ENCODE measurements at places on chromosomes 4 and X. TPM values are rescaled to one million over a fixed set of nuclear protein-coding genes. Genes with fewer than 3 reads are reported as not detected.
A peak's percentile ranks its signal among the peaks of the same experiment; 100 is the strongest.

DNA sequence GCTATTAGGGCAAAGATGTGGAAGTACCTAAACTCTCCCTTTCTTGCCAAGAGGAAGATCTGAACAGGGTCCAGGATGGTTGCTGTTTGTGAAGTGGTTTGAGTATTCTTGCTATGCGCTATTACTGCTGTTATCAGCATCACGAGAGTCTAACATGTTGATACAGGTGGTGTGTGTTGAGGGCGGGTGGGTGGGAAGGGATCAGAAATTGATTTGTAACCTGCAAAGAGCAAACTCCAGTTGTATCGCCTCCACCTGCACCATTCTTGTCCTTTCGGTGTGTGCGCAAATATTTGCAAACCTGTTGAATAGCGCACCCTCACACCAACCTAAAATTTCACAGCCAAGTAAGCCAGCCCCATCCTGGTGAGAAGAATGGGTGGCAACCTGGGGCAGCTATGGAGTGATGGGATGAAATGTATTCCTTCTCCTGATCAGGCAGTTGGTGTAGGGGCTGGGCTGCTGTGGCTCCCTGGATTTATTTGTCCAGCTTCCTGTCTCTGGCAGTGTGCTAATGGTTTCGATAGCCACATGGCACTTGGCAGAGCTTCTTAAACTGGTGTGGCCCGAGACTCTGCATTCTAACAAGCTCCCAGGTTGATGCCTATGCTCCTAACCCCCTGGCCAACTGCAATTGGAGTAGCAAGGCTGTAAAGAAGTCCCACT lies 102.6 kb upstream of the SCML1 start:
- DNase-seq, result no peak

DNA sequence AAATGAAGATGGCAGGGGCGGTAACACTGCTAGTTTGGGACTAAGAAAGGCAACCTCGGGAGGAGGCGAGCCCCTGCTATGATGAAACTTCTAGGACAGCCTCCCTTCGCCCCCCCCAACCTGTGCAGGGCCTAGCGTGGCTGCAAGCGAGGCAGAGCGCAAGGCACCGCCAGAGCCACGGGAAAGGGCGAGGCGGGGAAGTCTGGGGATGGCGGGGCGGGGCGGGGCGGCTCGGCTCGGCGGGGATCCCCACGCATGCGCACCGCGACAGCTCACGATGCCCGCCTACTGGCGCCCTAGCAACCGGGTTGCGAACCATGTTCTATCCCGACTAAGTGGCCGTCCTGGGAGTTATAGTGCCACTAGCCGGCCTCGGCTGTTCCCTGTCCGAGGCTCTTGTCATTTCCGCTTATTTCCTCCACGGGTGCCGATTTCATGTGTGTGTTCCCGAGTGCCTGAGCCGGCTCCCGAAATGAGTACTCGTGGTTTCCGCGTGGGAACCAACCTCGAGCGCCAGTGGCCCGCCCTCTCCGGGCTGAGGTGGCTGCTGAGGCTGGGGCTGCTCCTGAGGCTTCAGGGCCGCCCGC lies 28.7 kb upstream of the RBMX start:
- DNase-seq, result peak; percentile 66

DNA sequence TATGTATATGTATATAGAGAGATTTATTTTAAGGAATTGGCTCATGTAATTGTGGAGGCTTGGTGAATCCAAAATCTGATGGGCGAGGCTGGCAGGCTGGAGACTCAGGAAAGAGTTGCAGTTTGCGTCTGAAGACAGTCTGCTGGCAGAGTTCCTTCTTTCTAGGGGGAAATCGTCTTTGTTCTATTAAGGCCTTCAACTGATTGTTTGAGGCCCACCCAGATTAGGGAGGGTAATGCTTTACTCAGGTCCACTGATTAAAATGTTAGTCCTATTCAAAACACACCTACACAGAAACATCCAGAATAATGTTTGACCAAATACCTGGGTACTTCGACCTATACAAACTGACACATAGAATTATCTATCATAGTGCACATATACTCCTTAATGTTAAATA lies 149.5 kb downstream of the NAA11 start:
- no peak for DNase-seq

DNA sequence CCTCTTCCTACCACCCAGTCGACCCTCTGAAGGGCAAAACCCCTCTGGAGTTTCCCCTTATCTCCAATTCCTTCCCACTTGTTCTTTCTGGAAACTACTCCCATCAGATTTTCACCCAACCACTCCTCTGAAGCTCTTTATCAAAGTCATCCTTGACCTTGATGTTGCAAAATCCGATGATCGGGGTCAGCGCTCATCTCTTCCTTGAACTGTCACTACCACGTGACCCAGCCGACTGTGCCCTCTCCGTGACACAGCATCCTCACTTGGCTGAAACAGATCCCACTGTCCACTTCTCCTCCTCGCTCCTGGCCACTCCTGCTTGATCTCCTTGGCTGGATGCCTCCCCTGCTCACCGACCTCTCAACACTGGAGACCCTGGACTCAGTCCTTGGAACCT lies 1.1 kb downstream of the CFAP99 start:
- DNase-seq, result no peak

DNA sequence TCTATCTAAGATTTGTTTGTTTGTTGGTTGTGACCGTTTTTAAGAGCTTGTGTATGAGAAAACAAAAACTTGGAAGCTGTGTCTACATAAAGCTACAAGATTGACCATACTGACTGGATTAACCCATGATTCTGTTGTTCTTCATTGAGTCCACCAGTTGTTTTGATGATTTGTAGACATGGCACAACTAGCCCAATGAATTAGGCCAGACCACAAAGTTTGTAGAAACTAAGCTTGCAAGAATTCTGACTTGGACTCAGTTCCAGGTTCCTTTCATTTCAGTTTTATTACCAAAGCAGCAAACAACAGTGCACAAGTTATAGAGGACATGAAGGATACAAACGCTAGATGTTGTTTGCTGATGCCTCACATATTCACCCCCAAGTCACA lies 119.3 kb downstream of the RASGEF1B start:
- no peak for DNase-seq

GRCh38 chr4:89492581-89493071 lies 185.0 kb upstream of the GPRIN3 start:
- no peak for DNase-seq

- no peak for DNase-seq
Measured at GRCh38 chr4:77788990-77789389, 30.2 kb downstream of the CNOT6L start.

GRCh38 chrX:20300822-20301221 lies 34.1 kb upstream of the RPS6KA3 start:
- peak; percentile 7 for DNase-seq

GRCh38 chrX:129655547-129656249 lies 942 bp upstream of the APLN start:
- no peak for DNase-seq

- DNase-seq, result no peak
Measured at GRCh38 chr4:12701384-12701783, 782.8 kb downstream of the RAB28 start.

- no peak for DNase-seq
Measured at GRCh38 chrX:19593690-19594089, 78.4 kb upstream of the MAP3K15 start.

- DNase-seq, result no peak
Measured at GRCh38 chr4:111937368-111937767, 207.9 kb upstream of the FAM241A start.

GRCh38 chr4:163693776-163694175 lies 199.3 kb downstream of the TMA16 start:
- no peak for DNase-seq

- no peak for DNase-seq
Measured at GRCh38 chrX:144612076-144612475, 635.2 kb upstream of the SPANXN1 start.

DNA sequence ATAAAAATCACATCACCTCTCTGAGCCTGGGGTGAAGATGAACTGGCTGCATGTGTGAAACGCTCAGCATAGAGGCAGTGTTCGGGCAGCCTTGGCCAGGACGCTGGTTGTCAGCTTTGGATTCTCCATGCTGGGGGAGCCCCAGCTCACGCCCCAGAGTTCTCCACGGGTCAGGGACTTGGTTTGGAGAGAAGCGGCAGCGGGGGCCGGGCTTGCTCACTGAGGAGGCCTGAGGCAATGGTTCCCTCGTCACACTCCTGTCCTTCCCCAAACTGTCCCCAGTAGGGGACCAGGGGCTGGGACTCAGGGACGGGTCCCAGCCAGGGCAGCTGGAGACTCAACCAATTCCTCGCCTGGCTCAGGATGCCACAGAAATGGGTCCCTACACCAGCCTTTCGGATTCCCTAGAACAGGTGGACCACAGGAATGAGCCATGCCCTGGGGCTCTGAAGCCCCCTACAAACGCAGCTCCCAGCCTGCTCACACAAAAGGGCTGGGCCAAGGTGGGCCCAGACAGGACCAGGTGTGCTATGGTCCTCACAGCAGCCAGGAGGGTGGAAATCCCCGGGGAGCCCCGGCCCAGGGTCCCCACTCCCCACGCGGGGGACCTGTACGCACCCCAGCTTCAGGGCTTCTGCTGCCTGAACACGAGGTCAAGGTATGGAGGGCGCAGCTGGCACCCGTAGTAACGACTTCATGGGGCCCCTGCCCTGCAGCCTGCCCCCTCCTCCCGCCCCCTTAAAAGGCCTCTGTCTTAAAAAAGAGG lies 1.4 kb downstream of the MXD4 start:
- DNase-seq, result no peak

GRCh38 chr4:125991398-125991797 lies 676.6 kb downstream of the FAT4 start:
- DNase-seq, result no peak

DNA sequence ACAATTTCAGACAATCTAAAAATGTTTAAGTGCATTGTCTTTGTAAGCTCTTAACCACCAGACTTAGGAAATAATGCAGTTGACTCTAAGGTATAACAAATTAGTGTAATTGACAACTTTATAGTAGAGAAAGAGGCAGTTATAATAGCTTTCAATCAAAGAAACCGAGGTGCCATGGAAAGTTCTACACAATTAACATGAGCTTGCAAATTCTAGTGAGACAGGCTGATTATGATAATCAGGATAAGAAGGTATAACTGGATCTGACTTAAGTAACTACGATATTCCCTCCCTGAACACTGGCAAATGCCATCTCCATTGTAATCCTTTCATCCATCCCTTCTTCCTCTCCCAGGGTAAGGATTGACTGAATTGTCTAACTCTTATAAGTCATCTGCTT lies 11.4 kb upstream of the KLHL5 start:
- no peak for DNase-seq

DNA sequence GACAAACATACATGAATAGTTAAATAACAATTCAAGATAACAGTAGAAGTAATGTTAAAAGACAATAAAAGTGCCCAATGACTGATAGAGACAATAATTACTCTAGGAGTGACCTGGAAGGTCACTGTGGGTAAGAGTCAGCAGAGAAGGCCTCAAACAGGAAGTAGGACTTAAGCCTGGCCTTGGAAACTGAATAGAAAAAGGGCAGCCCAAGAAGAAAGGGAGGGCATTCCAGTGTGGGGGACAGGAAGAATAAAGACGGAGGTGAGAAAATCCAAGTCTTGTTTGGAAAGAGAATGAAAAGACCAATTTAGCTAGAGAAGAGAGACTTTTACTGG lies 6.0 kb downstream of the P2RY4 start:
- DNase-seq, result no peak

DNA sequence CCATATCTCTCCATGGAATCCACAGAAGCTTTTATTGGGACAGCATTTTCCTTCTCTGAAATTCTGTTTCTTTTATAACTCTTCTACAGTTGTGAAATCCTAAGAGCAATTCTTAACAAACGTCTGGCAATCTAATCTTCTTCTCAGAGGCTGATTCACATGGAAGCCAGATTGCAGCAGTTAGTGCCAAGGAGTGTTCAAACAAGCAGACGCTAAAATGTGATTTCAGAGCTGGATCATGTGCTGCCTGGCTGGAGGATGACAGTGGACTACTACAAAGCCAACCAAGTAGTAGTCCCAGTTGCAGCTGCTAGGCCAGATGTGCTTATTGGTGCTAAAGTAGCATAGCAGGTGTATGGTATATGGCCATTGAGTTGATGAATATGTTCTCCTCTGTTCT lies 27.7 kb upstream of the GLRB start:
- DNase-seq, result no peak

GRCh38 chr4:168811786-168812651 lies 198.0 kb downstream of the CBR4 start:
- no peak for DNase-seq

DNA sequence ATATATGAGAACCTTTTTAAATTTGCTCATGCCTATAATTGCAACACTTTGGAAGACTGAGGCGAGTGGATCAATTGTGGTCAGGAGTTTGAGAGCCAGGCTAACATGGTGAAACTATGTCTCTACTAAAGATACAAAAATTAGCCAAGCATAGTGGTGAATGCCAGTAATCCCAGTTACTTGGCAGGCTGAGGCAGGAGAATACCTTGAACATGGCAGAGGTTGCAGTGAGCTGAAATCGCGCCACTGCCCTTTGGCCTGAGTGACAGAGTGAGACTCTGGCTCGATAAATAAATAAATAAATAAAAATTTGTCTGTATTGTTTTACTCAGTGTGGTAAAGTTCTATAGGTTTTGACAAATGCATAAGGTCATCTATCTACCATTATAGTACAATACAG lies 218.2 kb downstream of the ZC4H2 start:
- DNase-seq, result no peak

- no peak for DNase-seq
Measured at GRCh38 chrX:132875650-132876522, 82.5 kb downstream of the HS6ST2 start.

DNA sequence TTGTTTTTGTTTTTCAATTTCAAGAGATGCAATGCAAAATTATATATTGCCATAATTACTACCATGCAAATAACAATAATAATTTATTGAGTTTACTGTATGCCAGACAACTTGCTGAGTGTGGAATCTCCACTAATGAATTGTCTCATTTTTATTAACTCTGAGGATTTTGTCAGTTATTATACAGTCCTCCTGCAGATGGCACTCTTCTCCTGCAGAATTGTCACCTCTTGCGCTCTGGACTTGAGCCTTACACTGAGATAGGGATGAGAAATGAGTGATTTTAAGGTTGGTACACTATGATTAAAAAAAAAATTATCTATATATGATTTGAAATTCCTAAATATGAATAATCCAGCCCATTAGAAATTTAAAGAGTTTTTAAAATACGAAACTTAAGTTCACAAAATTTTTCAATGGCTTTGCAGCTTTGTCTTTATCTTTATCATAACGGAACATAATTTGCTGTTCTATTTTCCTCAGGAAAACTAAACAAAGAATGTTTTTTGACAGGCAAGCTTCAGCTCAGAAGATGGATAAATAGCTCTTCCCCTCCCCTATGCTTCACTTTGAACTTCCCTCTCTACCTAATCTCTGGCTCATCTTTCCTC lies 12.7 kb upstream of the PAQR3 start:
- DNase-seq, result no peak

The GPR119 gene
- total RNA-seq, result not detected

The GASK1B gene
- not detected for total RNA-seq

The ZNF732 gene
- total RNA-seq, result not detected

The TCP11X2 gene
- not detected for total RNA-seq

The GCNA gene
- total RNA-seq, result 3.5 TPM

The XAGE1B gene
- total RNA-seq, result not detected

The IL2 gene
- 101 TPM for total RNA-seq

The AMOT gene
- total RNA-seq, result 1.7 TPM

The CLDN22 gene
- not detected for total RNA-seq

The KCND1 gene
- 3.3 TPM for total RNA-seq

The LRP2BP gene
- 0.55 TPM for total RNA-seq

The CA5B gene
- 8.0 TPM for total RNA-seq

The NKX6-1 gene
- not detected for total RNA-seq

The ARX gene
- total RNA-seq, result not detected

The GYPE gene
- total RNA-seq, result 0.25 TPM

The GDPD2 gene
- total RNA-seq, result 0.21 TPM

The NEUROG2 gene
- total RNA-seq, result not detected

All from activated T-helper 2 cell treated with anti-CD3 and anti-CD28 coated beads, Interferon-gamma antibody, Interleukin-2, Interleukin-4, amounts not matched to agents 10 μg/mL and 5 μg/mL and 100 μg/mL, durations not matched to agents 14 hours and 24 hours and 36 hours (primary cell).